ENCODE measurements at places on chromosomes 1 and 21.

DNA sequence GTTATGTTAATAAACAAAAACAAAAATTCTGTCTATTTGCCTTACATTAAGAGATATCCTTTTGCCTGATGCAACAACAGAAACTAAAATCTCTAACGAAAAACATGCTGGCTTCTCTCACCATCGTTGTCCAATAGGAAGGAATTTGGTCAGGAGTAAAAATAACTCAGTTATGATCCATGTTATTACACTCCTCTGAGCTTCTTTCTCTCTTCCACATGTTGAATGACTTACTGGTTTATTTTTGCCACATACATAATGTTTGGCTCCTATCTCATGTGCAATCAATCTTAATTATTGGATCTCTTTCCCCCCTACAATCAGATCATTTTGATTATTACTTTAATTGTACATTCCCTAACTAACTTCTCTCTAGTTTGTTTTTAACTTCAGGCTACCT lies 688.4 kb downstream of the USP25 start:
- peak; percentile 48 for DNase-seq

DNA sequence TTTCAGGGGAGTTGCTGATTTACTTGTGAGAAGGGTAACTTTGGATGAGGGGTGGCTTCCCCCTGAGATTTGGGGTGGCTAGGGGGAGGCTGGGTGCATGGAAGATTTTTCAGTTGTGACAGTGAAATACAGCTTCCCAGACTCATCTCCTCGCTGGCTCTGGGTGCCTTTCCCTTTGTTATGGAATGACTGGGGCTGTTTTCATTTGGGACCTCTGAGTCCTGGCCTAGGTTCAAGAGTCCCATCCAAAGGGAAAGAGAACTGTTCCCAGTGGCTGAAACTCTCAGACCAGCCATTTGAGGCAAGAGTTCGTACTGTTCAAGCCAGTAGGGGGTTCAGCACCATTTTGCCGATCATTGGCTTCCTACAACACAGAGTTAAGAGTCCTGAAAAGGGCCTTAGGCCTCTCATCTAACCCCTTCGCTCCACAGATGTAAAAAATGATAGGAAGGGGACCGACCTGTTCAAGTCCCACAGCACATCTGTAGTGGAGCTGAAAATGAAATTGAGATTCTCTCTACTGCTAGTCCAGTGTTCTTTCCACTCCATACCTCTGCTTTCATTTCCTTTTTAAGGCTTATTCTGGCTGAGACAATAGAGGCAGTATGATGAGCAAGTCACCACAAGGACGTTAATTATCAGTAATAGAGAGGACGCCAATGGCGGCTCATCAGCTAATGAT lies 958 bp downstream of the DDR2 start:
- DNase-seq = peak; percentile 42

- DNase-seq = no peak
Measured at GRCh38 chr1:53524428-53525375, 65.5 kb downstream of the DMRTB1 start.

DNA sequence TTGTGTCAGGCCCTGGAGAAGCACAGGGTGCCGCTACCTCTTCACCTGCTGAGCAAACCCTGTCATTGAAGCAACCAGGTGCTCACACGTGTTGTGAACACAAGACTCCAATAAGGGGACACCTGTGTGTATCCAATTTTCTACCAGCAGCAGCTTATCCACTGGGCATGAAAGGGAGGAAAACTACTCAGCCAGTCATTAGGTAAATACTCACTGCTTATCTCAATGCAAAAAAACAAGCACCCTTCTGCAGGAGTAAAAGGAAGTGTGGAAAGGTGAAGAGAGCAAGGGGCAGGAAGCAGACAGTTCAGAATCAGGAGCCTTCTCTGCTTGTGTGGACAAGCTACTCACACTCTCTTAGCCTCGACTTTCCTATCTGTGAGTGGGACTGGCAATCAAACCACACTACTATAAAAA lies 148.9 kb downstream of the ETS2 start:
- DNase-seq = no peak

DNA sequence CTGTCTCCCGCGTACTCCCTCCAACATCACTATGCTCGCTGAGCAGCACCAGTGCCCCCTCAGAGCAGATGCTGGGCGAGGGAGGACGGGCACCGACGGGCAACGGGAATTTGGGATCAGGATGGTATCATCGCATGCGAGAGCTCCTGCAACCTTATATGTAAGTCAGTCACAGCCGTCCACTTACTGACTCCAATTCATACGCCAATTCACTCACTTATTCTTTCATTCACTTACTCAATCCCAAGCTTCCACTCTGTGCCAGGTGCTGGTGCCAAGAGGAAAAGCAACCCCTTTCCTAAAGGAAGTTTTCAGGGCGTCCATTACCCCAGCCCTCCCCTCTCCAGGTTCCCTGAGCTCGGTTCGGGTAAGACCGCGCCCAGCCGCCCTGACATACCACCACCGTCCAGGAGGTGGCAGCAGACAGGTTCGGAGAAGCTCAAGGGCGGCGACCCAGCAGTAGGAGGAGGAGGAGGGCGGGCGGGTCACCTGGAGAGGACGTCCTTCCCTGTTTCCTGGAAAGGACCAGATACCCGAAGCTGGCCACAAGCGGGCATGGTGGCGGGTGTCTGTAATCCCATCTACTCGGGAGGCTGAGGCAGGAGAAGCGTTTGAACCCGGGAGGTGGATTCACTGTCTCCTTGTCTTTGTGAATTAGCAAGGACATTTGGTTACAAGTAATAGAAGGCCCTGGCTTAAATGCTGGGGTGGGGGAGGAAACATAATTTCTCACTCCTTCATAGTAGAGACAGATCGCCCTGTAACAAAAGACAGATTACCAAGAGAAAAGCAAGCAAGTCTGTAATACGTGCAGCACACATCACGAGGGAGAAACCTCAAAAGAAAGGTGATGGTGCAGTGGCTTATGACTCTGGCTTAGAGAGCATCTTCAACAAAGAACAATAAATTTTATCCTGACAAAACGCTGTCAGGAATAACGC lies 7.6 kb upstream of the IL22RA1 start:
- DNase-seq = peak; percentile 81

- DNase-seq = no peak
Measured at GRCh38 chr21:45461369-45461750, 56.4 kb downstream of the COL18A1 start.

DNA sequence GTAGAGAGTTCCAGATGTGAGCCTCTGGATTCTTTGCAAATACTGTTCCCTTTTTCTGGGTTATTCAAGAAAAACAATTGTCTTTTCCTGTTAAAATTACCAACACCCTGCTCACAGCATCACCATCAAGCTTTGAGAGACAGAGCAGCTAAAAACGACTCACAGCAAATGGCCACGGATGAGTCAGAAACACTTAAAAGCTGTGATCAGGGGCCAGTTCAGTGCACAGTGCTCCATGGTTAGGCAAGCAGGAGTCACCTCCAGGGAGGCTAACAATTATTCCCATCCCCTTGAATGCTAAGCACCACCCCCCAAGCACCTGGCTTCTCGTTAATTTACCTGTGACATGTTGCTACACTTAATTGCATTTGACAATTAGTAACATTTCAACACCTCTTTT lies 128.4 kb upstream of the CAMK1G start:
- DNase-seq = no peak

GRCh38 chr1:14689996-14690615 lies 91.6 kb downstream of the KAZN start:
- peak; percentile 39 for DNase-seq

- DNase-seq = no peak
Measured at GRCh38 chr1:200103966-200104583, 76.6 kb downstream of the NR5A2 start.

DNA sequence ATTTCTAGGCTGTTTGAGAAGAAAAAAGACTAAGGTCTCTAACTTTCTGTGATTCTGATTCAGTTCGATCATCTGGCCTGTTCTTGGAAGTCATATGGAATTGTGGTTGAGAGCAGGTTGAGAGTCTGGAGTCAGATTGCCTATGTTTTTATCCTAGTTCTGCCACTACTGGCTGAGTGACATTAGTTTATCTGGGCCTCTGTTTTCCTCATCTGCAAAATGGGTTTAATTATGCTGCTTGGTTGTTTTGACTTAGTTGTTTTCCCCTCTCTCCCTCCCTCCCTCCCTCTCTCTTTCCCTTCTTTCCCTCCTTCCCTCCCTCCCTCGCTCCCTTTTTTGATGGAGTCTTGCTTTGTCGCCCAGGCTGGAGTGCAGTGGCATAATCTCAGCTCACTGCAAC lies 6.2 kb downstream of the MACF1 start:
- DNase-seq = no peak

- peak; percentile 87 for DNase-seq
Measured at GRCh38 chr21:17454315-17455027, 58.4 kb upstream of the CXADR start.

DNA sequence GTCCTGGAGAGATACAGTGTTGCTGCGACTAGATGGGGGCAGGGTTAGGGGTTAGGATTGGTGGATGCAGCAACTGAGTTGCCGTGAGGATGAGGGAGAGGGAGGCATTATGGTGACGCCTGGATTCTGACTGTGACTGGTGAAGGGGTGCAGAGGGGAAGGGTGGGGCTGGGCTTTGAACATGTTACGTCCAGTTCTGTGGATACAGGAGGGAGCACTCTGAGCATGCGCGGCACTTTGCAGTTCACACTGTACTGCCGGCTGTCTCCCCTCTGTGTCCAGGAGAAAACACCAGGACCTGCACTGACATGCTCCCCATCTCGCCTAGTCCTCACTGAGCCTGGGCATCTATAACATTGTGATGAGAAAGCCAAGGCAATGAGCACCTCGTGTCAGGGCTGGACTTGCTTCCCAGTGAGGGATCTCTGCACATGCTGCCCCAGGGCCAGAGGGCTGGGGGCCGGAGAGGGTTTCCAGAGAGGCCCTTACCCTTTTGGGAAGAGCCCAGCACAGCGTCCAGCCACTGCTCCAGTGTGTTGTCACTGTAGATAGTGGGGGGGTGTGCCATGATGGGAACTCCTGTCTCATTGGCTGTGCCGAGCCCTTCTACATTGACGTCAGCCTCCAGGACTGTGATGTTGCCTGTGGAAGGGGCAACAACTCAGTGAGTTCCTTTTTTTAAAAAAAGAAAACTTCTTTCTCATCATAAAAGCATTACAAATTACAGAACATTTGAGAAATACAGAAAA lies 7.6 kb downstream of the FAM151A start:
- no peak for DNase-seq

GRCh38 chr1:203669739-203670138 lies 43.1 kb downstream of the ATP2B4 start:
- peak; percentile 79 for DNase-seq

DNA sequence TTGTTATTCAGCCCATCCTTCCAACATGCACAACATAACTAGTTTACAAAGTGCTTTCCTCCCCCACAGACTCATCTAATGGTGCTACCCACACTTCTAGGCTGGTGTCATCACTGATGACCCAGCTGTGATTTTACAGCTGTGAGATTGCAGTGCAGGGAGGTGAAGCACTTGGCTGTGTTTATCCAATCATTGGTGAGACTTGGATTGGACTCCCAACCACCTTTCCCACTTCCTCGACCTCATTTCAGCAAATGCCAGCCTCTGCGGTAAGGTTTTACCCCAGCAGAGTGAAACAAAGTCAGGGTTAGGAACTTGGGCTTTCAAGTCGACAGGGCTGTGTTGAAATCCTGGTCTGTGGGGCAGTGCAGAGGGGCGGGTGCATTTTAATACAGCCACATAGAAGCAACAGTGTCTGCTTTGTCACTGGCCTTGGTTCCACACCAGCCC lies 22.1 kb downstream of the ECHDC2 start:
- peak; percentile 17 for DNase-seq

GRCh38 chr1:53187401-53187800 lies 9.2 kb upstream of the CPT2 start:
- DNase-seq = no peak

GRCh38 chr1:236465959-236466303 lies 57.9 kb upstream of the LGALS8 start:
- DNase-seq = no peak

DNA sequence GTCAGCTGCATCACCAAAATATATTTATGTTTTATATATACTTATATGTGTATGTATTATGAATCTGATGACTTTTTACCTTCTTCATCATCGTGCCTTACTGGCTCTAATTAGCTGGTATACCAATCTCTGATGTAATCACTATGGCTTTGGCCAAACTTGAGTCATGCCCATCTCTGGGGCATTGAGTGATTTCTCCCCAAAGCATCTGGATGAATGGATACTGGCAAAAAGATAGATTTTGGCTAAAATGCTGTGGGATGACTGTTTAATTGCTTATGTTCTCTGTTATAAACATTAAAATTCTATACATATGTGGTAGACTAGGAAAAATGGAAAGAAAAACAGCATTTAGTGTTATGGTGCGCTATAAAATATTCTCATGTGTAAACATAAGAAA lies 19.6 kb downstream of the CDKN2C start:
- DNase-seq = no peak

DNA sequence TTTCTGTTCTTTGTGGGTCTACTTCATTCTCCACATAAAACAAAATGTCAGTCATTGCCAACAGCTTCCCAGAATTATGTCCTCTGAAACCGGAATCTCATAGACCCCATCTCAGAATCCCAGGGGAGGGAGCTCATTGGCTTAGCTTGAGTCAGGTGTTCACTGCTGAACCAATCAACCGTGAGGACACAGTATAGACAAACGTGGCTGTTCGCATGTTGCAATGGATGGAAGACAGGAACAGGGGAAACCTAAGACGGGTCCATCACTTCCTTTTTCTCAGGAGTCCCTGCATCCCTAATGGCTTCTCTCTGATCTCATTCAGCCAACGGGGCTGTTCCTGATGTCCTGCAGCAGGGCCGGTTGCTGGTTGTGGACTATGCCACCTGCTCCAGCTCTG lies 9.1 kb downstream of the CELA2A start:
- no peak for DNase-seq

DNA sequence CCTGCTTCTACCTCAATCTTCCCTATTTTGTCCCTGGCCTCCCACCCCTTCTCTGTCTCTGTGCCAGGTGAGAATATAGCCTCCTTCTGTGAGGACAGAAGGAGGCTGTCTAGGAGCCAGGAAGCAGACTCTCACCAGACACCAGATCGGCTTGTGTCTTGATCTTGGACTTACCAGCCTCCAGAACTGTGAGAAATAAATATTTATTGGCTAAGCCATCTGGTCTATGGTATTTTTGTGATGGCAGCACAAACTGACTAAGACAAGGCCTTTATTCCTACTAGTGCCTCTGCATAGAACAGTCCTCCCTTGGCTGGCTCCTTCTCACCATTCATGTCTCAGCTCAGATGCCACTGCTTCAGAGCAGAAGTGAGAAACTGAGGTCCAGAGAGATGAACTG lies 1.9 kb downstream of the GPN2 start:
- DNase-seq = no peak

- DNase-seq = no peak
Measured at GRCh38 chr1:175408986-175409385, 216.4 kb upstream of the KIAA0040 start.

DNA sequence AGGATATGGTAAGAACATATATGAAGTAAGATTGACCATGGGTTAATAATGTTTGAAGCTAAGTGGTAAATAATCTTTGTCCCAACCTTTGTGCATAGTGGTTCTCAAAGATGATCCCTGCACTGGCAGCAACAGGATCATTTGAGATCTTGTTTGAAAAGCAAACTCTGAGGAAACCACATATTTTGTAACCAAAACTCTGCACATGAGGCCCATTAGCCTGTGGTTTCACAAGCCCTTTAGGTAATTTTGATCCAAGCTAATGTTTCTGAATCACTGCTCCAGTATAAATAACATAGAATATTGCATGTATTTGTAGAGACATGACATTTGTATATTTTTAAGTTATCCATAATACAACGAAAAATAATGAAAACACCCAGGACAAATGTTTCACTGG lies 147.9 kb upstream of the RGS18 start:
- peak; percentile 40 for DNase-seq
